RPMI8226 (cell line): ENCODE measurements at places on chromosomes 4 and X.

GRCh38 chr4:44438687-44439086, 9.9 kb downstream of the KCTD8 start:
- DNase-seq = no peak

DNA sequence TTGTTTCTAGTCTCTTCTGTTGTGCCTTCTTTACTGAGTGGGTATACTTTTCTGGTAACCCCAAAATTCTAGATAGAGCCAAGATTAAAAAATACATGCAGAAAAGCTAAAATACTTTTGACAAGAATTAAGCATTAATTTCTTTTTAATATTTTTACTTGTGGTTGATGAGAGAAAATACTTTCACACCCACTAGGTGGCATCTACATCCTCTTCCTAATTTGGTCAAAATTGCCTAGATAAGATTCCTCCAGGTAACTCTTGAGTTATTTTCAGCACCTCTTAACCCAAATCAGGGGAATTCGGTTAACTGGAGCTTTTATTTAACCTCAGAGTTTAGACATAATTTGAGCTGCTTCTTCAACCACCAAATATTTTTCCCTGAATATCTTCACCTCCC, 28.4 kb upstream of the COX7B2 start:
- DNase-seq = no peak

GRCh38 chr4:90833706-90834105, 706.5 kb downstream of the CCSER1 start:
- no peak for DNase-seq

GRCh38 chr4:34372815-34373214, 1871.5 kb downstream of the ARAP2 start:
- DNase-seq = no peak

DNA sequence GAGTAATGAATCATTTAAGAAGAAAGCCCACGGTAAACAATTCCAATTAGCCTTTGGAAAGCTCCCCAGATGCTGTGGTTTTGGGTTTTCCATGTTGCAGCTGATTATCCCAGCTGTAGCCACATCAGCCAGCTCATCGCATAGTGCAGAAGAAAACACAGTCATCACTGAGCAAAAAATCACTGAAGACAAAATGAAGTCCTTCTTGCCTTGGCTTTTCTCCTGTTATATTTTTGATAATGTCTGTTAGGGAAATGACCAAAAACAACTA, 193.0 kb upstream of the C1QTNF7 start:
- no peak for DNase-seq
